ENCODE measurements at places on chromosomes 7 and 10.

- no peak for DNase-seq
Observed at GRCh38 chr7:103657474-103657894, 211.5 kb upstream of the SLC26A5 start.

GRCh38 chr7:103967401-103967800 lies 22.1 kb downstream of the RELN start:
- no peak for DNase-seq

GRCh38 chr7:110813986-110814385 lies 276.9 kb upstream of the LRRN3 start:
- DNase-seq = no peak

DNA sequence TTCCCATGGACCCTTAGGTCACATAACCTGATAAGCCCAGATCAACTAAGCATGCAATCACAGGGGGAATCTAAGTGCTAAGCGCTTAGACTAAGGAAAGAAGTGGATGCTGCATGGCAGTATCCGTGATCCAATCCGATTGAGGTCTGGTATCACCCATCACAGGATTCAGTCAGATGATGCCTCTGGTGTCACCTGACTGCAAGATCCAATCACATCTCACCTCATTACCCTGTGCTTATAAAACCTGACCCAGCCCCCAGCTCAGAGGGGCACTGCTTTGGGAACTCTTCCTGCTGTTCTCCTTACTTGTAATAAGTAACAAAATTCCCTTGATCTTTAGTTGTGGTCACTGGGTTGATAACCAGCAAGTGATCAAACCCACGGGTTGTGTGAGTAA lies 84.7 kb upstream of the TMEM168 start:
- DNase-seq = no peak

DNA sequence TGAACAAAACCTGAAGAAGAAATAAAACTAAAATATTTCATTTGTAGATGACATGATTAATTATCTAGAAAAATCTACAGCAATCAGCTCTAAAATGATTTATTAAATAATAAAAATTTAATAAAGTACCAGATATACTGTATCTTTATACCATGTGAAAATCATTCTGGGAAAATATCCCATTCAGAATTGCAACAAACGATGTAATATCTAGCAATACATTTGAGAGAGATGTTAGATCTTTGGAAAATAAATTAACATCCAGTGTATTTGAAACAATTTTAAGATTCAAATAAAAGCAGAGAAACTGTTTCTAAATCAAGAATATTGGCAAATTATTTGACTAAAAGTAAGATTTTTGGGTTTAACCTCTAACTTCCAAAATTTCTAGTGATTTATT lies 62.2 kb downstream of the ZEB1 start:
- DNase-seq = no peak

DNA sequence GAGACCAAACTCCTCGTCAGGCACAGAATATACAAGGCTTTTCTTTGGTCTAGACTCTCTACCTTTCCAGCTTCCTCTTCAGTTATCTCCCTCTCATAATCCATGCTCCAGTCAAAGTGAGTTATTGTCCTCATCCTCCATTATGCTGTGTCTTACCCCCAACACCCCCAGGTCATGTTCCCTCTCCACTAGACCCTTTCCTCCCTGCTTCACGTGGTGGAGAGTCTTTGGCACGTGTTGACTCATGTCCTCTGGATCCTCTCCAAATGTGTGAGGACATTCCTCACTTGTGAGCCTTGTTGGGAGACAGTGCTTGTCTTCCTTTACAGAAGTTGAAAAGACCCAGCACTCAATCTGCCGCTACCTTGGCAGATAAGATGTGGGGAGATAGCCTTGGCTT lies 36.0 kb upstream of the DLD start:
- DNase-seq = no peak

DNA sequence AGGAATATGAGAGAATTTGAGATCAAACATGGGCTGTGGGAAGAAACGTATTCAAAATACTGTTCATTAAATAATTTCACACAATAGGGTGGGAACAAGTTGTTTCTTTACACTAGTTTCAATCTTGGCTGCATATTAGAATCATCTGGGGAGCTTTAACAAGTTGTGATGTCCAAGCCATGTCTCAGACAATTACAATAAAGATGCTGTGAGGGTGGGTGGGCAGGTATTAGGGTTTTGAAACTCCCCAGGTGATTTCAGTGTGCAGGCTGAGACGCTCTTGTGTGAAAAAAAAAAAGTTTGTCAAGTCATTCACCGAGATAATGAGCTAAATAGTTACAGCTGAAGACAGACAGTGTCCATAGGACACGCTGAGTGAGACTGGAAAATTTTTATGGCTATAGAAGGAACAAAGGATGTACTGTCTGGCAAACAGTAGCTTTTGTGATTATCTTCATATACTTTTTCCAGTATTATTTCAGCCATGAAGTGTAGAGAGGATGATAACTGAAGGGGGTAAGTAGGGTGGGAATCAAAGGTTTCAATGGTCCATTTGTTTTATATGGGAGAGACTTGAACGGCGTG lies 12.6 kb upstream of the LAMB4 start:
- DNase-seq = no peak

- DNase-seq = no peak
Observed at GRCh38 chr7:99485094-99485493, 12.4 kb downstream of the ZNF789 start.

GRCh38 chr10:8600192-8600591 lies 545.7 kb downstream of the GATA3 start:
- DNase-seq = no peak

DNA sequence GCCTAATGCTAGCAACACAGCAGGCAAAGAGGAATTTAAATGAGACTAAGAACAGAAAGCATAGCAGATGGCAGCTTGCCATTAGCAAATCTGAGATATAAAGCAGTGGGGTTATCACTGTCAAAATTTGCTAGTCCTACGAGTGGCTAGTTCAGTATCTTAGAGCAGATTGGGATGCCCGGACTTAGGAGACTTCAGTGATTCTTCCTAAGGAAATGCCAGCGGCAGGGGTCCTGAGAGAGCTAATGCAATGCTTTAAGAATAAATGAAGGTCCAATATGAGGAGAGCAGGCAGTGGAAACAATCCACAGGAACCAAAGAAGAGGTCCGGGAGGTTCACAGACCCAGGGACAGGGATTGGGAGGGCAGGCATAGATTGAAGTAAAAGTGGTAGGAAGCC lies 169.3 kb upstream of the NPSR1 start:
- no peak for DNase-seq

GRCh38 chr10:61286686-61287085 lies 166.5 kb downstream of the TMEM26 start:
- DNase-seq = no peak

DNA sequence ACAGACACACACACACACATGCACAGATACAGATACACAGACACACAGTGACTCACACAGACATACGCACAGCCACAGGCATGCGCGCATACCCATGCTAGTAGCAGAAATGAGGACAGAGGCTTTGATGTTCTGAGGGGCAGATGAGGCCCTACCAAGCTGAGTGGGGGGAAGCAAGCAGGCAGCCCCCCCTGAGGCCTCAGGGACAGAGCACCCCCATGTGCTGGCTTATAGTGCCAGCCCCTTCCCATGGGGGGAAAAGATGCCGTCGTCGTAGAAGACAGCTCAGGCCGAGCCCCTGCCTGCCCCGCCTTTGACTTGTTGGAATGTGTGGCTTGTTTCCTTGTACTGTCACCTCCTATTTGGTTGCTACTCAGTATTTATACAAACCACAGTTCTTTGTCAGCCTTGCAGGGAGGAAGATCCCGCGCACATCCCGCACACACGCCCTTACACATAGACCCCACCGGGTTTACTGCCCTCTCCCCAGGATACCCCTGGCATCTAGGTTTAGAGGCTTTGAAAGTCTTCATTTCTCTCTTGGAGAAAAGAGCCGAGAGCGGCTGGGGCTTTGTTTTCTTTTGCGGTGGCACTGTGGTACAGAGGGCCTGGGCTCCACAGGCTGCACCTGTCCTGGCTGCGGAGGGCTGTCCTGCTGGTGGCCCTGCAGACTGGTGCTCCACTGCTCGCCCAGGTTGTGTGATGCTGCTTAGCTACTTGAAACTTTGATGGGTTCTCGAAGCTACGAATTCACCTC lies 112.5 kb downstream of the DOCK1 start:
- DNase-seq = no peak

GRCh38 chr10:96548589-96548988 lies 34.9 kb upstream of the TLL2 start:
- no peak for DNase-seq

DNA sequence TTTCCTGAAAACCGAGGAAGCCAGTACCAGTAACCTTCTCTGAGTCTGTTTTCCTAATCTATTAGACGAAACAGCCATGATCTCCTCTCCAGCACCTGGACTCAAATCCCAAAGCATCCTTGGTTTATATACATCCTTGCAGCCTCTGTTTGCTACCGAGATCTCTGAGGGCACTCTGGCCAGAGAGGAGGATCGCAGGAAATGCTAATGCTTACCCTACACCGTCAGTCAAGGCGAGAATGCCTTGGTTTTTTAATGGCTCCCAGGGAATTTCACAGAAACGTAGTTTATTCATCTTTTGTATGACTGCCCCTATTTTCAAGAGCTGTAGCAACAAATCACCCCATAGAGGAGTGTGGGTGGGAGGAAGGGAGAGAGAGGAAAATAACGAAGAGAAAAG lies 91.5 kb upstream of the CALN1 start:
- no peak for DNase-seq

DNA sequence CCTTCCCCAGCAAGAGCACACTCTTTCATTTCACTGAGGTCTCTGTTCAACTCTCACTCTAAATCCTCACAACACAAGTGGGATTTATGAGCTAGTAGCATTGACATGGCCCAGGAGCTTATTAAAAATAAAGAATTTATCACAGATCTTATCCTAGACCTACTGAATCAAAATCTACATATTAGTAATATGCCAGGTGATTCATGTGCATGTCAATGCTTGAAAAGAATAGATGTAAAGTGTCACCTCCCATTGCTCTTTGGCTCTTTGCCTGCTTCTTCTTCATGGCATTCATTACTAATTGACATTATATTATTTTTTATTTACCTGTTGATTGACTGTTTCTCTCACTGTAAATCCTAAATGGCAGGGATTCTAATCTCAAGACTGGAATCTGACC lies 459.2 kb upstream of the LRRTM3 start:
- no peak for DNase-seq

- DNase-seq = peak; percentile 63
Observed at GRCh38 chr10:100998183-100998990, 1.2 kb upstream of the LZTS2 start.

DNA sequence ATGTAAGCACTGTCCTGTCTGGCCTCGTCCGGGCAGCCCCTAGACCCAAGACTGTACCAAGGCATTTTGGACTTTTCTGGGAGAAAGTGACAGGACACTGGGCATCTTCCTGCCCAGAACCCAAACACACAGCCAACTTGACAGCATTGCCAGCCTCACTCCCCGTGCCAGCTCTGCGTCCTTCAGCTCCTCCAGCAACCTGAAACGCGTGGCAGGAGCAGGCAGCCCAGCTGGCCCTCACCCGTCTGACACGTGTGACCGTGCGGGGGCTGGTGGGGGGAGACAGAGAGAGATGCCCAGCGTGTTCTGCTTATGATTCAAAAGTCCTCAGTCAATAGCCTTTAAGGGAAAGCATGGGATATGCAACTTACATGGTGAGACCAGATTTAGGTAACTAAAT lies 50.3 kb upstream of the SLC29A3 start:
- no peak for DNase-seq

DNA sequence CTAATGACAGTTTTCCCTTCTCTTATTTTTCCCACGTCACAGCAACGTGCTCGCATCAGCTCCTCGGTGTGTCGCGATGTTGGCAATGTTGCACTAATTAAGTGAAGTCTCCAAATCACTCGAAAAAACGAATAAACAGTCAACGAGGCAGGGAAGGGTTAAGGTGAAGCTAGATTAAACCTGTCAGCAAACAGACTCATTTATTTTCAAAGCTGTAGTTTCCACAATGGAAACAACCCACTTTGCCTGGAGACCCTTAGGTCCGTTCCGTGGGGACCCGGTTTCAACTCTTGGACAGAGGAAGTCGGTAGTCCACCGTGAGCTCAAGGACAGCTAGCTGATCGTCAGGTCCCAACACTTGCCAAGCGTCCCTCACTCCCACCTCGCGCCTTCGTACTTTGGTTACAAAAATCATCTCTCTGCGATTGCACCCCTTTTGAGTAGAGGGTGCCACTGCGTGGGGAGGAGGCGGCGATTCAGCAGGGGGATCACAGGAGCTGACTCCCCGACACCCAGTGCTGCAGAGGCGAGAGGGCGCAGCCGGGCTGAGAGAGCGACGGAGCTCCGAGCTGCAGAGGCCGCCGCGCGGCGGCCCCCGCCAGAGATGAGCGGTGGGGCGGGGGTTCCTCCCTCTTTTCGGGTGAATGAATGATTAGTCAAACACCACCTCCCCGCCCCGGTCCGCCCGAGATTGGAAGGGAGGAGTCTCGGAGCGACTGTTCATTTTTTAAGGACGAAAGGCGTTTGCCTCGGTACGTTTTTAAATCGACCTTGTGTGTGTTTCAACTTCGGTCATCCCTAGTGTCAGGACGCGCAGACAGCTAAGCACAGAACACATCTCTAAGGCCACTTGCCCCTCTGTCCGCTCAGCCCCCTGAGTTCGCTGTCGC lies 1.3 kb upstream of the BMPER start:
- DNase-seq = no peak

GRCh38 chr7:42151309-42151708 lies 85.7 kb downstream of the GLI3 start:
- no peak for DNase-seq

DNA sequence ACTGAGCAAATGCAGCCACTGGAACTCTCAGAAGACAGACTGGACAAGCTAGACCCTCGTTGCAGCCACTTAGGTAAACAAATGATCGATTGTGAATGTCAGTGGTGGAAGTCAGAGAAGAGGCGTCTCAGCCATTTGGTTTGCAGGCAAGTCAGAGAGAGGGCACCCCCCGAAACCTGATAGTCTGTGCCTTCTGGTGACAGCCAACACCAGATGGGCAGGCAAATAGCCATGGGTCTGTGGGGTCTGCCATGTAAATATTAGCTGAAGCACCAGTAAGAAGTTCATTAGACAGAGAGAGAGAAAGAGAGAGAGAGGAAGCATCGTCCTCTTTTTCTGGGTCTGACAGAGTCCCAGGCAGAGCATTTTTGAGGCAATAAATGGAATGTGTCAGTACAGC lies 5.4 kb downstream of the PPP1R17 start:
- no peak for DNase-seq

GRCh38 chr10:133039107-133039802 lies 48.5 kb upstream of the ADGRA1 start:
- no peak for DNase-seq

DNA sequence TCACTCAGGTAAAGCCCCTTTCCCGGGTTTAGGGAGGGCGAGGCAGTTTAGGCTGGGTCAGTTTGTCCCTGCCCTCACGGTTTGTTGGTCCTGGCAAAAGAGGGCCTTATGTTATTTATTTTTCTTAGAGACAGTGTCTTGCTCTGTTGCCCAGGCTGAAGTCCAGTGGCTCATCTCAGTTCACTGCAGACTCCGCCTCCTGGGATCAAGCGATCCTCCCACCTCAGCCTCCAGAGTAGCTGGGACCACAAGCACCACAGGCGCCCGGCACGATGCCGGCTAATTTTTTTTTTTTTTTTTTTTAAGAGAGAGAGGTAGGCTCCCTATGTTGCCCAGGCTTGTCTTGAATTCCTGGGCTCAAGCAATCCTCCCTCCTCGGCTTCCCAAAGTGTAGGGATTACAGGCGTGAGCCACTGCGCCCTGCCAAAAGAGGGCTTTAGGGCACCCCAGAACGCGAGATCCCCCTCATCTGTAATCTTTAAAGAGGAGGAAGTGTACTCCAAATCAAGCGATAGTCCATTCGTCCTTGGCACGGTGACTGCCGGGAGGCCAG lies 626 bp upstream of the BMS1 start:
- no peak for DNase-seq

GRCh38 chr10:51246156-51246555 lies 171.9 kb downstream of the PRKG1 start:
- DNase-seq = no peak

- no peak for DNase-seq
Observed at GRCh38 chr10:117163061-117163953, 25.2 kb upstream of the VAX1 start.

Data from amniotic stem cell (primary cell).